ENCODE measurements at places on chromosomes 6 and 20. TPM values are rescaled to one million over a fixed set of nuclear protein-coding genes. Genes with fewer than 3 reads are reported as not detected.
A peak's percentile ranks its signal among the peaks of the same experiment; 100 is the strongest.

The ATP9A gene
- 22.7 TPM for total RNA-seq

The FAM217A gene
- total RNA-seq, result not detected

The GRM1 gene
- not detected for total RNA-seq

The RSPO3 gene
- total RNA-seq, result not detected

The MAS1 gene
- total RNA-seq, result not detected

The ZBTB9 gene
- total RNA-seq, result 5.9 TPM

The ZKSCAN3 gene
- 3.2 TPM for total RNA-seq

The TMC2 gene
- not detected for total RNA-seq

The BTN2A1 gene
- total RNA-seq, result 4.7 TPM

The SMOC2 gene
- total RNA-seq, result 0.90 TPM

The NRSN1 gene
- total RNA-seq, result not detected

The TBX18 gene
- total RNA-seq, result 1.3 TPM

- no peak for DNase-seq
These were observed 1205.5 kb upstream of the CITED2 start for GRCh38 chr6:140579918-140580317.

GRCh38 chr6:22240025-22240424 lies 56.8 kb downstream of the PRL start:
- no peak for DNase-seq

GRCh38 chr20:46900086-46900485 lies 5.4 kb downstream of the EYA2 start:
- DNase-seq, result peak; percentile 28

GRCh38 chr6:45479834-45480751 lies 102.4 kb upstream of the SUPT3H start:
- DNase-seq, result peak; percentile 61

DNA sequence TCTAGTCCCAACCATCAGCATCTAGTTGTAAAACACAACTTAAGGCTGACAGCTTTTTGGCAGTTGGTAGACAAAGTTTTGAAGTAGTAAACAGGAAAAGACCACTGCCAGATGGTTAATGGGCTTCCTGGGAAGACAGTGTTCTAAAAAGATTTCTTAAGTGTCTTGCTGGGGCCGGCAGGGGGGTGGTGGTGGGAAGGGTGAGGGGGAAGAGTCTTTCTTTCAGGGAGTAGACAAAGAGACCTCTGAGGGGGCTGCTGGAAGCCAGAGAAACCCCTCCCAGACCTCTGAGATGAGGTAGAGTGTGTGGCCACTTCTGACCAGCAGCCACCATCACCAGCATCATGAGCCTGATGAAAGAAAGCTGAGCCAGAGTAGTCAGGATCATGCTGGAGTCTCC lies 784.9 kb downstream of the TENT5A start:
- no peak for DNase-seq

GRCh38 chr6:5550631-5551030 lies 289.3 kb downstream of the FARS2 start:
- DNase-seq, result no peak

DNA sequence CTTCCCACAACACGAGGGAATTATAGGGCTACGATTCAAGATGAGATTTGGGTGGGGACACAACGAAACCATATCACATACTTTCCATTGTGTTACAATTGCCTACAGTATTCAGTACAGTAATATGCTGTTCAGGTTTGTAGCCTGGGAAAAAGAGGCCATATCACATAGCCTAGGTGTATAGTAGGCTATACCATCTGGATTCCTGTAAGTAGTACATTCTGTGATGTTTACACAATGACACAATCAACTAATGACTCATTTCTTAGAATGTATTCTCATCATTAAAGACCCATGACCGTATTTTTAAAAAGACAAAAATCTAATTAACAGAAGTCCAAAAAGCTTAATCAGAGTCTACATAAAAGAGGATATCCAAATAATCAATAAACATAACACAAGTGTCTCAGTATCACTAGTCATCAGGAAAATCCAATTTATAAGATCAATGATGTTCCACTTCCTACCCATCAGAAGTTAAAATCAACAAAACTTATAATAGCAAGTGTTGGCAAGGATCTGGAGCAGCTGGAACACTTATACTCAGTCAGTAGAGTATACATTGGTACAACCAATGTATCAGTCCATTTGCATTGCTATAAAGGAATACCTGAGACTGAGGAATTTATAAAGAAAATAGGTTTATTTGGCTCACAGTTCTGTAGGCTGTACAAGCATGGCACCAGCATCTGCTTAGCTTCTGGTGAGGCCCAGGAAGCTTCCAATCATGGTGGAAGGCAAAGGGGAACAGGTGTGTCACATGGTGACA lies 215.9 kb downstream of the CLVS2 start:
- DNase-seq, result peak; percentile 81

DNA sequence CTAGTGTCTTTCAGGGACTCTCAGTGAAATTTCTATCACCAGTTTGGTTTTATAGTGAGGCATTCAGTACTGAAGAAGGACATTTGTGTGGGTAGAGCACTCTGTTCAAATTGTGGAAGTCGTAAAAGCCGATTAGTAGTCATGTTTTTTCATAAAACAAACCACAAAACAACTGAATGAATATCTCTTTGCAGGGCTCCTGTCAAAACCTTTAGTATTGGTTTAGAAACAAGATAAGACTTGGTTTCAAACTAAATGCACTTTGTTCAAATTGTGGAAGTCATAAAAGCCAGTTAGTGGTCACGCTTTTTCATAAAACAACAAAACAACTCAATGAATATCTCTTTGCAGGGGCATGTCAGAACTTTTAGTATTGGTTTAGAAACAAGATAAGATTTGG lies 23.8 kb downstream of the ADGRF4 start:
- DNase-seq, result no peak

GRCh38 chr6:45378334-45378926 lies 696 bp upstream of the SUPT3H start:
- DNase-seq, result no peak

DNA sequence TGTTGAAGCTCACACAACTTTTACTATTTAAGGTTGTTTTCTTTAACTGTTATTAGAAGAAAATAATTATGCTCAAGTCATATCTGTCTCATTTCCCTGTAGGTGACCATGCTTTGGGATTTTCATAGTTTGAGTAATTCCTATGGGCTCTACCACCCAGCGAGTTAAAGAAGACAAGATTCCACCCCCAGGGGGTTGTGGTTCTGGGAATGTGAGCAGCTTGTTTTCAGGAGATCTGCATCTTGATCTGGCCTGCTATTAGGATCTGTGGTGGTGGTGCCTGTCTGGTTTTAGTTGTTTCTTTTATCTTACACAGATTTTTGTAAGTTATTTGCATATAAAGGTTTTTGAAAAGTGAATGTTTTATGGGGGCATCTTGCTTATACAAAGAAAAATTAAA lies 20.2 kb upstream of the REV3L start:
- no peak for DNase-seq

DNA sequence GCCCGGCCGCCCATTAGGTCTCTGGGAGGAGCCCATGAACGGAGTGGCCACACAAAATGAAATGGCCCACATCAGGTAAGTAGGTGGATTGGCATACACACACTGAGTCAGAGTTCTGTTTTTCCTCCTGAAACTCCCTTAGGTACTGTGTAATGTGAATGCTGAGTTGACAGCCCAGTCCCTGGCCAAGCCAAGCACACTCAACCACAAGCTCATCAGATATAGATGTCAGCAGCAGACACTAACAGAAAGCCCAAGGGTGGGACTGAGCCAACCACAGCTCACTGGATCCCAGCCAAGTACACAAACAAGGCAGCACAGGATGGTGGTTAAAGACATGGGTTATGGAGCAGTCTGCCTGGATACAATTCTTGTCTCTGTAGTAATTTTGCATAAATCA lies 403.4 kb downstream of the GJA1 start:
- DNase-seq, result peak; percentile 89

DNA sequence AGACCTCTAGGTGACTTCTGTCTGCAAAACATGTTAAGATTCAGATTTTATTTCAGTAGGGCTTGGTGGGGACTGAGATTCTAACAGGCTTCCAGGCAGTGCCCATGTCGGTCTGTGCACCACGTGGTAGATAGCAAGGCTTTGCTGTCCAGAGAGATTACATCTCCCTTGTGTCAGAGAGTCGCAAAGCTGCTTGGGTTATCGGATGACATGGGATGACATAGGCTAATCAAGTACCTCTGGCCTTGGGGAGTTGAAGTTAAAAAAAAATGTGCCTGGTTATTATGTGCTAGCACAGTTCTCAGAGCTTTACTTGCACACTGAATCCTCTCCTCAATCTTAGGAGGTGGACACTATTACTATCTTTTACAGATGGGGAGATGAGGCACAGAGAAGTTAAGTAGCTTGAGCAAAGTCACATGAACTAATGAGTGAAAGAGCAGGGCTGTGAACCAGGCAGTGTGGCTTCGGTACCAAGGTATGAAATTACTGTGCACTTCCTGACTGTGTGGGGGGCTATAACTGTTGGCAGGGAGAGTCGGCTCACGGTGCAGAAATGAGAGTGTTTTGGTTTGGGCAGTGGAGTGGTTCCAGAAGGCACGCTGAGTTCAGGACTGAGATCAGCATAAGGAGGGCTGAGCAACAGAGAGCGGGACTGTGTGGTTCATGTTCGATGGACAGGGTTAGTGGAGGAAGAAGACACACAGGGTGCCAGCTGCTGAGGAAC lies 41.1 kb downstream of the FARS2 start:
- DNase-seq, result no peak

DNA sequence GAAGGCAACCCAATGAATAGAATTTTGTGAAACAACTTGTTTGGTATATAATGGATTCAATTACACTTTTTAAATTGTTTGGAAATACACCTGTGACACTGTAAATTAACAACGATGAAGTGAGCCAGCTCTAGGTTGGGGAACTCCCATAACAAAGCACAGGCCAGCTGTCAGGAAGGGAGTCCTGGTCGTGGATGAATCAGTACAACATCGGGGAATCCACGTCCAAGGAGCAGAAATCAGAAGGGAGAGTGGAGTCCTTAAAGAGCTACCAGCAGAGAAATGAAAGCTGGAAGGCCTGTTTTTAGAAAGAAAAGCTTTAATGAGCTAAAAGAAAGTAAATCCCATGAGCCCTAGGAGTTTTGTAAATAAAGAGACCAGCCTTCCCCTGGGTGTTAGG lies 223.1 kb upstream of the SLC35B3 start:
- peak; percentile 3 for DNase-seq

- DNase-seq, result no peak
These were observed 175.0 kb downstream of the CBLN4 start for GRCh38 chr20:55830121-55830827.

DNA sequence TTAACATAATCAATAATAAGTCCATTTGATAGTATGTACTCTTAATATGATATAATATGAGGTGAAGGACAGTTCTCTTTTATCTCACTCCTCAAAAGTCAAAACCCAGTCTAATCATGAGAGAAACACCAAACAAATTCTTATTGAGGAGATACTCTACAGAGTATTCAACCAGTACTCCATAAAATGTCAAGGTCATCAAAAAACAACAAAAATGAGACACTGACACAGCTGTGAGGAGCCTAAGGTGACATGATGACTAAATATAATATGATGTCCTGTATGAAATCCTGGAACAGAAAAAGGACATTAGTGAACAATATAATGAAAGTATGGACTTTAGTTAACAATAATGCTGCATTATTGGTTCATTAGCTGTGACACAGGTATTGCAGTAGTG lies 675.1 kb downstream of the HTR1B start:
- DNase-seq, result no peak

DNA sequence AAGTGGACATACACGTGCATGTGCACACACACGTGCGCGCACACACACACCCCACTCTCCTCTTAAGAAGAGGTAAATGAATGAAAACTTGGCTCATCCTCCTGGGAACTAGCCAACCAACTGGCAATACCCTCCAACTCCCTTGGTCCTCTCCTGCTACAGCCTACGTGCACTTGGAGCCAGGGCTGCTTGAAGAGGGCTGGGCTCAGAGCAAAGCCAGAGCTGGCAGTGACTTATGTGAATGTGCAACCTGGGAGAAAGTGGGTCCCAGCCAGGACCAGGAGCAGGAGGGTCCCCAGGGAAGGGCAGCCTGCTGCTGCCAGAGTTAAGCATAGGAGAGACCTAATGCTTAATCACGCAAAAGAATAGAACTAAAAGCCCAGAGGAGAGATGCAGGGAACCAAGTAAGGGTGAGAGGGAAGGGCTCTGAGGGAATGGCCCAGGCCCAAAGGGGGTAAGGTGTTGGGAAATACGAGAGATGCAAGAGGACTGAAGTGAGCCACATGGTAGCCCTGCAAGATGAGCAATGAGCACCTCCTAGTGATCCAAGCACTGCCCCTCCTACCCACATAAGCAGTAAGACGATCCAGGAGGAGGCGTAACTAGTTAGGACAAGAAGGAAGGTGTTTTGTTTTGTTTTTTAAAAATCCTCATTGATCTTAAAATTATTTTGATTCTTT lies 24.7 kb downstream of the TRAF3IP2 start:
- no peak for DNase-seq

- no peak for DNase-seq
These were observed 28.8 kb downstream of the HBS1L start for GRCh38 chr6:135025775-135026174.

GRCh38 chr6:9564021-9564420 lies 850.9 kb downstream of the TFAP2A start:
- DNase-seq, result no peak

GRCh38 chr20:62629864-62630470 lies 12.3 kb upstream of the SLCO4A1 start:
- no peak for DNase-seq

DNA sequence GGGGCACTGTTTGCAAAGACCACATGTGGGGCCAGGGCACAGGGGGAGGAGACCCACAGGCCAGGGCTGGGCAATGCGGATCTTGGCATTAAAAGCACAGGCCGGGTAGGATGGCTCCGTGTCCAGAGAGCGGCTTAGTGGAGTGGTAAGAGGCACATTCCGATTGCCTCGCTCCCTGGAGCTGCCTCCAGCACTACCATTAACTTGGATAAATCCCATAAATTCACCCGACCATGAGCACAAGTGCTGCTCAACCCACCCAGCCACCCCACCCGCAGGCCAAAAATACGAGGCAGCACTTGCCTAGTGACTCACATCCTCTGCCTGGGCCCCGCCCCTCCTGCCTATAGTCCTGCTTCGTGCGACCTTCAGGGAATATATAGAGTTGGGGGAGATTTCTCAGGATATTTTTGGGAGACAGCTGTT lies 67.5 kb upstream of the QKI start:
- DNase-seq, result peak; percentile 46

GRCh38 chr20:23661002-23661429 lies 23.3 kb upstream of the CST3 start:
- DNase-seq, result no peak

DNA sequence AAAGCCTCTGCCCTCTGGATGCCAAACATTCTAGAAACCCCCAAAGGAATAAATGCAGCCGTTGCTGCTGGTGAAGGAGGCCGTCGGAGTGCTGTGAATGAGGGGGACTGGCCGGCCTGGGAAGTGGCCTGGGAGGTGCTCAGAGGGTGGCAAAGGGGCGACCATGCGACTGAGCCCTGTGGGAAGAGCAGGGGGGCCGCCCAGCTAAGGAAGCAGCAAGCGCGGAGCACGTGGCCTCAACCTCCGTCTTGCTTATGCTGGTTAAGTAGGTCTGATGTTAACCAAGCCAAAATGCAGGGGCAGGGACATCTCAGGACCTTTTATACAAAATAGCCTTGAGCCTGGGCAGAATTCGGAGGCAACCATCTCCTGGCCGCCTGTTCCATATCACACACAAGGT lies 381.5 kb downstream of the TAF4 start:
- DNase-seq, result no peak

Measured in bronchial epithelial cell (primary cell).